ENCODE measurements at places on chromosomes 3 and 15. TPM values are rescaled to one million over a fixed set of nuclear protein-coding genes. Genes with fewer than 3 reads are reported as not detected.

The PLA2G4D gene
- polyA plus RNA-seq, result not detected

The SCAMP5 gene
- 21.6 TPM for polyA plus RNA-seq

- no peak for DNase-seq
These were observed 1020.2 kb downstream of the AGBL1 start for GRCh38 chr15:87099916-87100315.

- DNase-seq, result no peak
These were observed 36.5 kb downstream of the ANP32A start for GRCh38 chr15:68784206-68784605.

DNA sequence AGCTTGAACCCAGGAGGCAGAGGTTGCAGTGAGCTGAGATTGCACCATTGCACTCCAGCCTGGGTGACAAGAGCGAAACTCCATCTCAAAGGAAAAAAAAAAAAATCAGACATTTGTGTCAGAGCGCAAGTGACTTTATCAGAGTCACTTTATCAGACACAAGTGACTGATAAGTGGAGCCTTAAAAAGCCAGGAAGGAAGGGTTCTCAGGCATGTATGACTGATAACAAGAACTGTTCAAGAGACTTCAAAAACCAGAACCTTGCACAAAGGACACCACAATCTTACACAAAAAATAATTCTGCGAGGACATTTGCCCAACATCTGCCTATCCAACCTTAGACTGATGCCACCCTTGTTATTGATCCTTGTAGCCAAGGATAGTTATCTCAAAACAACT, 13.3 kb upstream of the CFAP44 start:
- no peak for DNase-seq

GRCh38 chr15:82045179-82045891, 483 bp downstream of the MEX3B start:
- DNase-seq, result no peak
